ENCODE measurements at places on chromosomes 2 and 18.

DNA sequence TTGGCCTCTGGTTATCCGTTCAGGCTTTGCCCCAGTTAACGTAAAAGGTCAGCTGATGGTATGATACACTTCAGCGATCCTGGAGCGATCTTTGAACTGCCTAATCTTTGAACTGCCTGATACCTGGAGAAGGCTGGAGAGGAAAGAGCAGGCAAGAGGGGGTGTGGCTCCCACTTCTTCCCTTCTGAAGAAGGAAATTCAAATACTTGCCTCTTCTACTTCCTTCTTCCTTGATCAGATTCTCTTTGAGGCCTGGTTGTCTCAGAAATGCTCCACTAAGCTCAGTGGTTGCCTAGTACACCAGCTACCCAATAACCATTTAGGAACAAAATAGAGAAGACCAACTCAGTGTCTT, 619 bp downstream of the GALM start:
- peak; percentile 24 for DNase-seq

DNA sequence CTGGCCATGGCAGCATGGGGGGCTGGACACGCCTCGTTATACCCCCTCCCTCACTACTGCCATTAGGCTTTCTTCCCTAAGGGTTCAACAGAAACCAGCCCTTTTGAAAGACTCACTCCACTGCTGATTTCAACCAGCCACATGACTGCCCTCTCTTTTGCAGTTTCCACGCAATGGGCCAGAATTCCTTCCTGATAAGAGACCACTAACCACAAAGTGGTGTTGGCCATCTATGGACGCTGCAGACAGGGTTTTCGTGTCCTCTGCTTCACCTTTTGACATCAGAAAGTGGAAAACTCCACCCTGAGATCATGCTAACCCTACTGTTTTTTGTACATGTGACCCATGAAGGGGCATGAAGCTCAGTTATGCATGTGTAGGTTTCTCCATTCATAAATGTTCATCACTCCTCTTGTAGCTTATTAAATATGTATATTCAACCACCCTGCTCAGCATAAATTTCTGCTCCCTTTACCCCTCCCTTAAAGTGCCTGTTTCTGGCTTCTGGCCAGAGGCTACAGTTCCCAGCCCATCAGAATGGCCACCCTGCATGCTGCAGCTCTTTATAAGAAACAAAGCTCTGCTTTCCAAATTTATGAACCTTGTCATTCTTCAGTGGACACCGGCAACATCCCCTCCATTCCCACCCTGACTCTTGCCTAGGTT, 106.6 kb upstream of the MSH6 start:
- no peak for DNase-seq

DNA sequence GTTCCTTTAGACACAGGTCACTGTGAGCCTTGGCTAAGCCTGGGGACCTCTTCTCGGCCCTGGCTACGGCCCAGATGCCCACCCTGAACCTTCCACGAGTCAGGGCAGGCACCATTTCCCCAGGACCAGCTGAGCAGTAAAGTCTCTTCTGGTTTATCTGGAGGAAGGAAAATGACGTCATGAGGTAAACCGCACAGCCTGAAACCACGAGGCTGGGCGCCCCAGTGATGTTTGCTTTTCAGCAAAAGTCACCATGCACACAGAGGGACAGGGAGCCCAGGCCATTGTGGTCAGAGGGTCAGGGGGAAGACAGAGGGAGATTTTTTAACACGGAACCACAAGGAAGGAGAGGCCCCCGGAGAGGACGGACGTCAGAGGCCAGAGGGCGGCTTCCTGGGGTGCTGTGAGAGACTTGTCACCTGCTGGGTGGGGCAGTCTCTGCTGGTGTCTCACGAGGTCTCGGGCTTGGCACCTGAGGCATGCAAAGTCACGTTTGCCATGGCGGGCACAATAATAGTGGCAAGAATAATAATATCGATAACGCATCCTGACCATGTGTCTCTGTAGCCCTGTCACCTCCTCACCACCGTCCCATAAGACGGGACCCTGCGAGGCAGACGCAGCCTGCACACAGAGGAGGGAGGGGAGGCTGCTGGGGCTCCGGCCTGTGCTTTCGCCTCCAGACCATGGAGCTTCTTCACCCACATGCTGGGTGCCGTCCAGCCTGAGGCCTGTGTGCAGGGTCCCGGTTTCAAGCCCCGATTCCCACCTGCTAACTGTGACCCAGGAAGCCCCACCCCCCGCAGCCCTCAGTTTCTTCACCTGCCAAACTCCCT, 33.2 kb upstream of the FOSL2 start:
- peak; percentile 67 for DNase-seq

DNA sequence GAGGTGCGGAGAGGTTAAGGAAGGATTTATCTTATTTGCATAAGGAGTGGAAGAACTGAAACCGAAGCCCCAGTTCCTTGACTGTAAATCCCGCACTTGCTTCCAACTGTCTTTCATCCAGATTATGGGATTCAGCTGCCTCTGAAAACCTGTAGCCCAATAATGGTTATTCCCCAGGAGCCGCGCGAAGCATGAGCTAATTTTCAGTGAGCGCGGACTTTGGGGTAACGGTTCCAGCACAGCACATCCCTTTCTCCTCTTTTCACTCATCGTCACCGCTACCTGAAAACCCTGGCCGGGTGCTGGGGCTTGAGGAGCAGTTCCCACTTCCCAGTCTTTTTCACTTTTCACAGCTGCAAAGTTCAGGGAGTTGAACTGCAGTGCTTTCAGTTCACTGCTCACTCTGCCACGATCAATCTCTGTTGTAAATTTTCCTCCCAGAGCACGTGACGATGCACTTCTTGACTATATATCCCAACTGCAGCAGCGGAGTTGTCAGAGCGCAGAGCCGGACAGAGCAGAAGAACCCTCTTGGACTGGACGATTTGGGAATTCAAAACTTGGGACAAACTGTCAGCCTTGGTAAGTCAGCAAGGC, at the start of gene KCNE4:
TSS of gene KCNE4 (plus strand) at position 498 of the 597 bp plus-strand sequence. CDS start 641 bp downstream, outside the sequence.
- DNase-seq: peak; percentile 64

- DNase-seq: peak; percentile 44
Observed at GRCh38 chr2:217418090-217418489, 558.2 kb upstream of the TNP1 start.

DNA sequence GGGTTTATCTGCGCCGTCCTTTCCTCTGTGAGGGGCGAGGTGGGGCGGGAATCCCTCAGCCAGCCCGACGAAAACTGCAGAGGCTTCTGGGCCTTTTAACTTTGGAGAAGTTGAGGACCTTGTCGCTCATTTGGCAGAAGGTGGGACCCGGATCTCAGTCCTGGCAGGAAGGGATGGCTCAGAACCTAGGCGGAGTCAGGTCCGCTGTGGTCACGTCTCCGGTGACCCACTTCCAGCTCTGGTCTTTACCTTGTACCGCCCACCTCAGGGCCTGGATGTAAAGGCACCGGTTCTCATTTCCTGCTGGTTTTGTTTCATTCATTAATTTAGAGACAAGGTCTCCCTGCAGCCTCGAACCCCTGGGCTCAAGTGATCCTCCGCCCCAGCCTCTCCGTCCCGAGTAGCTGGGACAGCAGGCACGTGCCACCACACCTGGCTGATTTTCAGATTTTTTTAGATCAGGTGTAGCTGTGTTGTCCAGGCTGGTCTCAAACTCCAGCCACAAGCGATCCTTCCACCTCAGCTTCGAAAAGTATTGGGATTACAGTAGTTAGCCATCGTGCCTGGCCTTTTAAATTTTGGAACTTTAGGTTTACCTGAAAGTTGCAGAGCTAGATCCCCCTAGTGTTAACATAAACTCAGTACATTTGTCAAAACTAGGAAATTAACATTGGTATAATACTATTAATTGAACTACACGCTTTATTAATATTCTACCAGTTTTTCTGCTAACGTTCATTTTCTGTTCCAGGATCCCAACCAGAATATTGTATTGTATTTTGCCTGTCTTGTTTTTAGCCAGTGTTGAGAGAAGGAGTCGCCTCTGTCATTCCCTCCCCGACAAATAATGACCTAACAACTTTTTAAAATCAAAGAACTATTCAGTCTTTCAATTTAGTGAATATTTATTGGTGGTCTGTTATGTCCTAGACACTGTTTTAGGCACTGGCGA, 852 bp downstream of the POLI start:
- DNase-seq: peak; percentile 44

DNA sequence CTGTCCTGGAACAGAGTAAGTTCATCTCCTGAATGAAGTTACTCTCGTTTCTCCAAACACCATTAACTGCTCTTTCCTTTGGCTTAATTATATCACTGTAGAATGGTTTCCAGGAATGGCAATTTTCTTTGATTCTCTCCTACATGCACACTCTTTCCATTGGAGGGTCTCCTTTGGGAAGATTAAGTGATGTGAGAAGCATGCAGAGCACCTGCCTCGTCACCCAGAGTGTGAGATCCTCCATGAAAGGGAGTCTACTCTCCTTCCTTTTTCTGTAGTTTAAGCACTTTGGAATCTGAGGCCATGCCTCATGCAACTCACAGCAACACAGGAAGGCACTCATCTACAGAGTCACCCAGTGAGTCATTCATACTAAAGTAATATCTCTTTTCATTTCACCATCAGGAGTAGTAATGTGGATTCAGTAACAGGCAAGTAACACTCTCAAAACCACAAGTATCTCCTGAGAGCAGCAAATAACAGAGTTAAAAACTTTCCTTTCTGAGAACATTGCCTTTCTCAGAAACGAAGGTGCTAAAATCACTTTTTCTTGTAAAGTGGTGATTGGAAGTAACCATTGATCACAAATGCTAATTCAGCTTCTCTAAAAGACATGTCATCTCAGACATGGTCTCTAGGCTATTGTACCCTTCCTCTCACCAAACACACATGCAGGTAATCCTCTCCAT, 52.8 kb upstream of the IL1RL1 start:
- DNase-seq: peak; percentile 96

GRCh38 chr2:217362710-217363109, 502.8 kb upstream of the TNP1 start:
- no peak for DNase-seq

- DNase-seq: no peak
Observed at GRCh38 chr2:26576565-26577441, 64.4 kb downstream of the CIB4 start.

DNA sequence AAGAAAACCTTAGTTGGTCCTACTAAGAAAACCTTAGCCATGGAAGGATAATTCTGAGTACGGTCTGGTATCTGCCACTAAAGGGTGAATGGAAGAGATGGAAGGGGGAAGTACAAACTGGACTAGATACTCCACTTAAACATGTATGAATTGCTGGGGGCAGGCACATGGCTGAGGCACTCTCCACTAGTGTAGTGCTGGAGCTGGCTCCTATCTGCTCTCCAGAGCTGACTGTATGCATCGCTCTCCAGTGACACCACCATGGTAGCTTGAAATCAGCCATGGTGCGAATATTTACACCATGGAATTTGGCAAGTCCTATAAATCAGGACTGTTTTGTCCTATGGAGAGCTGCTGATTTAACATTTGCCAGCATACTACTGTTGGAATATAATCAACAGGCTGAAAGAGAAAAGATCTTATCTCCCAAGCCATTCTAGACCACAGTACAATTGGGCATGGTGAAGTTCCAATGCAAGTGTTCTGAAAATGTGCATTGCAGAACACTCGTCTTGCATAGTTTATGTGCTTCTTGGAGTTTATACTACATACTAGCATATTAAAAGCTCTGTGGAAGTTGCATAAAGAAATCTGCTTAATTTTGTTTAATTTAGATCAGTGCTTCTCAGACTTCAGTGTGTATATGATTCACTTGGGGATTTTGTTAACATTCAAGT, 277.4 kb downstream of the TDRD15 start:
- no peak for DNase-seq

- no peak for DNase-seq
Observed at GRCh38 chr2:217149087-217149660, 289.3 kb upstream of the TNP1 start.

DNA sequence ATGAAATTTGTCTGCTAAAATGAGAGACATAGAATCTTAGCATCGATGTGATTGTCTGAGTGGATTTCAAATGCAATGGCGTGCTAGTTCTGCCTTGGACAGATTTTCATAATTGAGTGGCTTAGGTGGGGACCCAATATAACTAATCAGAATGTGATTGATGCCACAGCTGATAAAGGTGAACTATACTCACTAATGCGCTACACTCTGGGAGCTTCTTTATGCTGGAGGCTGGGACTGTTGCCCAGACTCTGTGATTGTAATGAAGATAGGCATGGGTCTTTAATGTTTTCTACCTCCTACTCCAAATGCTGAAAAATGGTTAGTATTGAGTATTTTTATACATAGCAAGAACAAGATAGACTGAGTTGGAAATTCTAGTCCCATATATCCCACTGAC, 339.5 kb upstream of the SLC39A10 start:
- DNase-seq: no peak

DNA sequence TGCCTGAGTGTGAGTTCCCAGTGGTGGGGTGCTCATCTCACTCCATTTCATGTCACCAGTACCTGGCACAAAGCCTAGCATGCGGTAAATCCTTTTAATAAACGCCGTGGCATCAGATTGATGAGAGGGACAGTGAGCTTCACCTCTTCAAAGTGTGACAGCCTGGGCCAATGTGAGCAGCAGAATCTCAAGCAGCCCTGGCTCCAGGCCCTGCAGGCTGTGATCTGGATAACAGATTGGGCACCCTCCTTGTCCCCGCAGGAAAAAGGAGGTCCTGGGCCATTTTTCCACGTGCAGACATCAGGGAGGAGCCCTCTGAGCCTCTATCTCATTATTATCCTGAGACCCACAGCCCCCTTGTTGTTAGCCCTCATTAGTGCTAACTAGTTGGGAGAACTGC, 34.8 kb downstream of the TET3 start:
- DNase-seq: no peak

DNA sequence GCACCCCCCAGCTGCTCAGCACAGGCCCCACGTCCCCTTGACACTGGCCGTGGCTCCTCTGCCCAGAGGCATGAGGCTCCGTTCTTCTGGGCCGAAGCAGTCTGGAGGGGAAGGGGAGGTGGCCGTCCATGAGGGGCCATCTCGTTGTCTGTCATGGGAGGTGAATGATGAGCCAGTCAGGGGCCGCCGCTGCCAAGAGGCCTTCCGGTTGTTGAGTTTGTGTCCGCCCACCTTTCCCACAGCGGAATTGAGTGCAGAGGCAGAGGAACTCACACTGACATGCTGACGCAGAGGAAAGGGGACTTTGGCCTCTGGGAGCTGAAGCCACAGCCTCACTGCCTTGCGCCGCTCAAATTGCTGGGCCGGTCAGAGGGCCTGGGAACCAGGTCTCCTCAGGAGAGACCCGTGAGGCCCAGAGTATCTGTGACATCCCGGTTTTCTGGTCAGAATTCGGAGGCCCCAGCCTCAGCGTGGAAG, 268.4 kb downstream of the ATAD2B start:
- DNase-seq: no peak

DNA sequence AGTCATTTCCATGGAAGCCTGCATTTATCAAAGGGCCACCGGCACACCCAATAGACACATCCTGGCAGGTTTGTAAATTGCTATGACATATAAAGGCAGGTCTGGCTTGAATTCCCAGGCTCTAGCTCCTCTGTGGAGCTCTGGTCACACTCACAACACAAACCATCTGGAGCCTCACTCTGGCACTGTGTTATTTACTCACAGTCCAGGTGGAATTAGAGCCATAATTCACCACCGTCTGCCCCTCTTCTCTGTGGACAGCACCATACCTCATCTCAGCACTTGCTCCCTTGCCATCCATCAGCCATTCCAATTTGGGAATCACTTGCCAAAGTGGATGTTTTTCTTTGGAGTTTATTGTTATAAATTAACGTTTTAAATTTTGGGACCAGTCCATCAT, 84.3 kb upstream of the OSR1 start:
- no peak for DNase-seq

- DNase-seq: no peak
Observed at GRCh38 chr2:75870651-75871137, 160.0 kb upstream of the GCFC2 start.

Measured in iris pigment epithelial cell (primary cell).